Left lobe of liver (tissue), 2 donors: ENCODE measurements at places on chromosomes 3 and 15. TPM values are rescaled to one million over a fixed set of nuclear protein-coding genes. Genes with fewer than 3 reads are reported as not detected.

DNA sequence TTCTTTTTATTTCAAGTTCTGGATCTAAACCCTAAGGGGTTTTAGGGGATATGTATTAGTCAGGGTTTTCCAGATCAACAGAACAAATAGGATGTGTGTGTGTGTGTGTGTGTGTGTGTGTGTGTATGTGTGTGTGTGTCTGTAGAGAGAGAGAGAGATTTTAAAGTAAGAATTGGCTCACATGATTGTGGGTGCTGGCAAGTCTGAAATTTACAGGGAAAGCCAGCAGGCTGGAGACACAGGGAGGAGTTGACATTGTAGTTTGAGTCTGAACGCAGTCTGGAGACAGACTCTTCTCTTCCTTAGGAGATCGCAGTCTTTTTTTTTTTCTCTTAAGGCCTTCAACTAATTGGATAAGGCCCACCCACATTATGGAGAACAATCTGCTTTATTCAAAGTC is 428.8 kb upstream of the TBL1XR1 start:
- no peak for DNase-seq

DNA sequence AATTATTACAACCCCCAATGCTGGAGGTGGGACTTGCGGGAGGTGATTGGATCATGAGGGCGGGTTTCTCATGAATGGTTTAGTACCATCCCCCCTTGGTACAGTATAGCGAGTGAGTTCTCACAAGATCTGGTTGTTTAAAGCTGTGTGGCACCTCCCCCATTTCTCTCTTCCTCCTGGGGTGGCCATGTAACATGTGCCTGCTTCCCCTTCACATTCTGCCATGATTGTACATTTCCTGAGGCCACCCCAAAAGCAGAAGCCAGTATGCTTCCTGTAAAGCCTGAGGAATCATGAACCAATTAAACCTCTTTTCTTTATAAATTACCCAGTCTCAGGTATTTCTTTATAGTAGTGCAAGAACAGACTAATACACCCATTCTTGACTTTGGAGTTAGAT is 20.3 kb upstream of the PROK2 start:
- no peak for DNase-seq

DNA sequence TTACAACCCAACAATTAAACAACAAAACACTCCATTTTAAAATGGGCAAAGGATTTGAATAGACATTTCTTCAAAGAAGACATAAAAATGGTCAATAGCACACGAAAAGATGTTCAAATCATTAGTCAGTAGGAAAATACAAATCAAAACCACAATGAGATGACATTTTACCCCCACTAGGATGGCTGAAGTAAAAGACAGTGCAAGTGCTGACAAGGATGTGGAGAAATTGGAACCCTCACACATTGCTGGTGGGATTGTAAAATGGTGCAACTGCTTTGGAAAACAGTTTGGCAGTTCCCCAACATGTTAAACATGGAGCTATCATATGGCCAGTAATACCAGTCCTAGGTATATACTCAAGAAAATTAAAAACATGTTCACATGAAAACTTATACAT is 11.6 kb downstream of the GALNT15 start:
- no peak for DNase-seq

- DNase-seq, result no peak
Measured at GRCh38 chr3:56119575-56120349, 348.5 kb downstream of the ERC2 start.

GRCh38 chr3:154307363-154307762 is 16.9 kb downstream of the DHX36 start:
- DNase-seq, result no peak

GRCh38 chr15:43517354-43518196 is at the start of gene MAP1A:
Gene MAP1A, plus strand, starts transcription at chr15:43517608. Its CDS starts 3,866 bp downstream, at chr15:43521474.
- peak; percentile 40 for DNase-seq

- DNase-seq, result peak; percentile 63
Measured at GRCh38 chr3:23810343-23811184, 4.8 kb downstream of the UBE2E1 start.

Gene REC114
- not detected for total RNA-seq

Gene CD80
- 0.23 TPM for total RNA-seq
